ENCODE measurements at places on chromosomes 1 and 21.

DNA sequence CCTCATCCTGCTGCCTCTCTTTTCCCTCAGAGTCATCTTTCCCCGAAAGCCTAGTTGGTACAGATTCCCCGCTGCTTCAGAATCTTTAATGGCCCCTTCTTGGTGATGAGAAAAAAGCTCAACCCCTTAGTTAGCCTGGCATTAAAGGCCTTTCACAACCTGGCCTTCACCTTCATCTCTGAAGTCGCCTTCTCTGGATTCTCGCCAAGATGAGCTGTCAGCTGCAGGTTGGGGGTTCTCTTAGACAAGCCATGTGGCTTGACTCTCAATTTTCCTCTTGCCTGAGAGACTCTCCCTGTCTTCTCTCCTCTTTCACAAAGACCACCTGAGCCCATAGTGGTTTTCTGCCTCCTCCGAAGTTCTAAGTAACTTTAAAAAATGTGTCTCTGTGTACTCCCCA lies 15.5 kb upstream of the DISC1 start:
- DNase-seq, result no peak

DNA sequence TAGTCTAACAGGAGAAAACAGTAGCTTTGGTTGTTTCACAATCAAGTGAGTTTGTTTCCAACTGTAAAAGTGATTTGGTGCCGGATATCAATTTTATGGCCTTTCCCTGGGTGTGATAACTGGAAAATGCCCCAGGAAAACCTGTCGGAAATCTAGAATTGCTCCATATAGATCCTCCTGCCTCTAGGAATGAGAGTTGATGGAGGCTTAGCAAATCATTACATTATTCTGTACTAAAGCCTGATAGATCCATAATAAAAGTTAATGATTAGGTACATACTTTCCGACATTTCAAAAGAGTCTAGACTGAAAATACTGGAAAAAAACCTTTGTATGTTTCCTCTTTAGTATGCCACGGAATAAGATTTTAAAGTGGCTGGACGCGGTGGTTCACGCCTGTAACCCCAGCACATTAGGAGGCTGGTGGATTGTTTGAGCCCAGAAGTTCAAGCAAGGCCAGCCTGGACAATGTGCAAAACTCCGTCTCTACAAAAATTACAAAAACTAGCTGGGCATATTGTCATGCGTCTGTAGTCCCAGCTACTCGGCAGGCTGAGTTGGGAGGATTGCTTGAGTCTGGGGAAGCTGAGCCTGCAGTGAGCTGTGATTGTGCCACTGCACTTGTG lies 70.0 kb upstream of the SLC45A1 start:
- no peak for DNase-seq

GRCh38 chr1:221611656-221612046 lies 130.2 kb downstream of the DUSP10 start:
- DNase-seq, result no peak

DNA sequence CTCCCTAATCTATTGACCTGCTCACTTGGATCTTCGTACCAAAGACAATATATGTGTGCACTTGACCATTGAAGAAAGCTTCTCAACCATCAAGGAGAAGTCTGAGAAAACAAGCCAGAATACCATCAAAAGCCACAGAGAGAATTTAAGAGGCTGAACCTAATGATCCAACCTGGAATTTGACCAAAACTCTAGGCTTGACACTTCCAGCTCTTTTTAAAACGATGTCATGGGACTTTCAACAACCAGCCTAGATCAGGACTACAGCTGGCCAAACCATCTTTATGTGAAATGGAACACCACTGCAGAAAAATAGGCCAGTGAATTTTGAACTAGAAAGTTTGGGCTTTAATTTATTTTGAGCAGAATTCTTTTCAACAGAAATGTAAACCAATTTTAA lies 444.4 kb downstream of the LTN1 start:
- DNase-seq, result no peak

- DNase-seq, result no peak
These were observed 5.4 kb upstream of the RPS6KA1 start for GRCh38 chr1:26524181-26524580.

DNA sequence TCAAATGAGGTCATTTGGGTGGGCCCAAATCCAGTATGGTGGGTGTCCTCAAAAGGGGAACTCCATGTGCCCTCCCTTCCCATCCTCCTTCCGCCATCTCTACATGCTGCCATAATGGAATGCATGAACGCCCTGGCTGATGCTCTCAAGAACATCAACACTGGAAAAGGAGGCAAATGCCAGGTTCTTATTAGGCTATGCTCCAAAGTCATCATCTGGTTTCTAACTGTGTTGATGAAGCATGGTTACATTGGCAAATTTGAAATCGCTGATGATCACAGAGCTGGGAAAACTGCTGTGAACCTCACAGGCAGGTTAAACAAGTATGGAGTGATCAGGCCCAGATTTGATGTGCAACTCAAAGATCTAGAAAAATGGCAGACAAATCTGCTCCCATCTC lies 16.6 kb upstream of the TRIM45 start:
- no peak for DNase-seq

- DNase-seq, result no peak
These were observed 84.9 kb downstream of the PTPN14 start for GRCh38 chr1:214466403-214467077.

DNA sequence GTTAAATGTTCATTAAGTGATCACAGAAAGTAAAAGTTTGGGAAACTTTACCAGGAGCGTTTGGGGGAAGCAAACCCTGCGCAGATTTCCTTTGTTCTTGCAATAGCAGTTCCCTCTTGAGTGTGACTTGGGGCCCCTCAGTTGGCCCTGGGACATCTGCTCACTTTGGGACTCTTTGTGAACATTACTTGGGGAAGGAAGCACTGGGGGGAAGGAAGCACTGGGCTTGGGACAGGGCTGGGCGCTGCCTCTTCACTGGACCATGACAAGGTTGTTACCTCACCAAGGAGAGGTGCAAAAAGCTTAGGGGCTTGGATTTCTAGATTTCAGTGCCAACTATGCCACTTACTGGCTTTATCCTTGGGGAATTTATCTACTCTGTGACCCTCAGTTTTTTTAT lies 63.5 kb downstream of the ETS2 start:
- DNase-seq, result no peak

GRCh38 chr21:45869121-45870007 lies 112.2 kb upstream of the COL6A1 start:
- no peak for DNase-seq

DNA sequence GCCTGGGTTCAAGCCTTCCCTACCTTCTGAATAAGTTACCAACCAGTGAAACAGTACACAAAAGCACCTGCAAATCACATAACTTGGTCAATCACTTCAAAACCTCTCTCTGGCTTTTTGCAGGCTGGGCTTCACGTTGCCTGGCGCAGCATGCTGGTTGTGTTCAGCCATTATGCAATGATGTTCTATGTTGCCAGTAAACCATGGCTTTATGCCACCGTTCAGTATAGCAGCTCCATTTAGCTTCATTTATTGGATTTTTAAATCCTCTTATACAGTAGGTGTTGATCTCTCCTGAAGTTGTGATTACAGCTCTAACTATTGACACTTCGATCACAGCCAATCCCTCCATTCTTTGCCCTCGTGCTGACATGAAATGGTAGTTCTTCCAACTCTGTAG lies 233.6 kb upstream of the PTBP2 start:
- DNase-seq, result no peak

GRCh38 chr1:220921498-220921897 lies 42.3 kb downstream of the HLX start:
- no peak for DNase-seq

DNA sequence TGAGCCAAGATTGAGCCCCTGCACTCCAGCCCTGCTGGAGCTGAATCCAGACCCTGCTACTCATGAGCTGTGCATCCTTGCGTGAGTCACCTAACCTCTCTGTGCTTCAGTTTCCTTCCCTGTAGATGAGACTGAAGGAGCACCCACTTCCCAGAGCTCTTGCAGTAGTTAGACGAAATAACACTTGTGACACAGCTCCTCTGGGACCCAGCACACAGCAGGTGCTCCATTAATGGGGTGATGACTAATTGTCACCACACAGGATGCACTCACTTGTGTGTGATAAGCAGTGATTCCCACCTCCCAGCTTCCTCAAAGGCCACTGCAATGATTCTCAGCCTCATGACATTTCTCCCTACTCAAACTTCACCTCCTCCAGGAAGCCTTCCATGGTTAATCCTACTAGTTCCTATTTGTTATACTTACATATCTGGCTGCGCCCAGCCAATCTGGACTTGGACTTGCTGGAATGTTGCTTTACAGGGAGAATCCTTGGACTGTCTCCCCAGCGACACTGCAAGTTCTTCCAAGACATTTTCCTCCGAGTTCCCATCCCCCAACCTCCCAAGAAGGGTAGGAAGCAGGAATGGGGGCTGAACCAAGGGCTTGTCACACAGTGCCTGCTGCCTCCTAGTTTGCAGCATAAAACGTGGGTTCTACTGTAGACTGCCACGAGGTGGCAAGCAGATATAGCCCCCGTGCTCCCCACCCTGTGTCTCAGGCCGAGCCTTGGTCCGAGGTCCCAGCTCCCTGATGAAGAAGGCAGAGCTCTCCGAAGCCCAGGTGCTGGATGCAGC lies 17.2 kb downstream of the DRAXIN start:
- DNase-seq, result no peak

DNA sequence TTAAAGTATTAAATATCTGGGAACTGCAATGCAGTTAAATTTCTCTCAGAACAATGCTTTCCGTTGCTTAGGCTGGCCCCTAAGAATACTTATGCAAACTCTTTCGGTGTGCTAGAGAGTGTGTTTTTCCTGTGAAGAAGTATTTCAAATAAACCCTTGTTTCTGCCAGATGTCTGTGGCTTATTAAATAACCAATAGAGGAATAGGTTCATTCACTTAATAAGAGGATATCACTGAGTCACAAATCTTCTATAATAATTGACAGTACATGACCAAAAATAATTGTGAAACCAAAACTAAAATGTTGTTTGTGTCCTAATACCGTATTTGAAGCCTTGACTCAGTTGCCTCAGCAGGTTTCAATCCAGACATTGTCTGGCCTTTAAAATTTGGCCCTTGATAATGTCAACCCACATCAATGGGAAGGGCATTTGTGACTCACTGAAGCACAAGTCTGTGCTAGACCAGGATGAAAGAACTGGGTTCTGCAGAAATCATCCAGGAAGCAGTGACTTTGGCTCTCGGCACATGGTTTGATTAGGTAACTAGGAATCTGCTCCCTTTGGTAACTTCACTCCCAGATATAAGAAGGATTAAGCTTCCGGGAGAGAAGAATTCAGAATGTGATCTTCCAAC lies 104.2 kb upstream of the BARHL2 start:
- no peak for DNase-seq

DNA sequence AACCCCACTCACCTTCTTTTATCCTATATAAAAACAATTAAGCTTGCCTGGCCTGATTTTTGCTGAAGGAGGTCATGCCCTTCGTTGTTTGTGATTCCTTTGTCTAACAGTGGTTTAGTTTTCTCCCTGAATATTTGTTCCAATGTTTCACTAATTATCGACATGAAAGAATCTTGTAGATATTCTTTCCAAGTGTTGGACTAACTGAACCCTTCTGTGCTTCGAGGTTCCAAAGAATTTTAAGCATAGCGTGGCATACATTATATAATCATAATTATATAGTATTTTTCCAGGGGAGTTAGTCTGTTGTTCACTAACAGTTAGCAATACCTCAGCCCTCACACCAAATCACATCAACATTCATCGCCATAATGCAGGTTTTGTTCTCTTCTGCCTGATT lies 418.9 kb upstream of the ADGRL2 start:
- no peak for DNase-seq

DNA sequence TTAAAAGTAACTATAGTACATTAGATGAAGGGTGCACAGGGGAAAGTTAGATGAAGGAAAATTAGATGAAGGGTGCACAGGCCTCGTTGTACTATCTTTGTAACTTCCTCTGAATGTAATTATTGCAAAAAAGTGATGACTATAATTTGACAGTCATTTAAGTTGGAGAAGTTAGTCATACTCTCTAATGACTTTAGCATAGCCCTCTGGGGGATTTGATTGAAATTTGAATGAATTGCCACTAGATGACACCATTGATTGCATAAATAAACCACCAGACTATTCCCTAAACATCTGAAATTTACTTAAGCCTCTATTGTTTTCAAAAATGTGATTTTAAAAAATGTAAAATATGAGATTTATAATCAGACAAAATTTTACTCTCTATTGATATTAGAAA lies 102.6 kb downstream of the TPR start:
- no peak for DNase-seq

DNA sequence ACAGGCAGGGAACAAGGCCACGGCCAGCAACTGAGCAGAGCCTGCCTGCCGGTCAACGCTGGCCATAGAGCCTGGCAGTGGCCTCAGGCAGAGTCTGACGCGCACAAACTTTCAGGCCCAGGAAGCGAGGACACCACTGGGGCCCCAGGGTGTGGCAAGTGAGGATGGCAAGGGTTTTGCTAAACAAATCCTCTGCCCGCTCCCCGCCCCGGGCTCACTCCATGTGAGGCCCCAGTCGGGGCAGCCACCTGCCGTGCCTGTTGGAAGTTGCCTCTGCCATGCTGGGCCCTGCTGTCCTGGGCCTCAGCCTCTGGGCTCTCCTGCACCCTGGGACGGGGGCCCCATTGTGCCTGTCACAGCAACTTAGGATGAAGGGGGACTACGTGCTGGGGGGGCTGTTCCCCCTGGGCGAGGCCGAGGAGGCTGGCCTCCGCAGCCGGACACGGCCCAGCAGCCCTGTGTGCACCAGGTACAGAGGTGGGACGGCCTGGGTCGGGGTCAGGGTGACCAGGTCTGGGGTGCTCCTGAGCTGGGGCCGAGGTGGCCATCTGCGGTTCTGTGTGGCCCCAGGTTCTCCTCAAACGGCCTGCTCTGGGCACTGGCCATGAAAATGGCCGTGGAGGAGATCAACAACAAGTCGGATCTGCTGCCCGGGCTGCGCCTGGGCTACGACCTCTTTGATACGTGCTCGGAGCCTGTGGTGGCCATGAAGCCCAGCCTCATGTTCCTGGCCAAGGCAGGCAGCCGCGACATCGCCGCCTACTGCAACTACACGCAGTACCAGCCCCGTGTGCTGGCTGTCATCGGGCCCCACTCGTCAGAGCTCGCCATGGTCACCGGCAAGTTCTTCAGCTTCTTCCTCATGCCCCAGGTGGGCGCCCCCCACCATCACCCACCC lies at the start of gene TAS1R3:
Gene TAS1R3, plus strand, starts transcription at position 213 of the 898 bp plus-strand sequence. Its CDS starts 66 bp downstream, at position 279.
- no peak for DNase-seq

DNA sequence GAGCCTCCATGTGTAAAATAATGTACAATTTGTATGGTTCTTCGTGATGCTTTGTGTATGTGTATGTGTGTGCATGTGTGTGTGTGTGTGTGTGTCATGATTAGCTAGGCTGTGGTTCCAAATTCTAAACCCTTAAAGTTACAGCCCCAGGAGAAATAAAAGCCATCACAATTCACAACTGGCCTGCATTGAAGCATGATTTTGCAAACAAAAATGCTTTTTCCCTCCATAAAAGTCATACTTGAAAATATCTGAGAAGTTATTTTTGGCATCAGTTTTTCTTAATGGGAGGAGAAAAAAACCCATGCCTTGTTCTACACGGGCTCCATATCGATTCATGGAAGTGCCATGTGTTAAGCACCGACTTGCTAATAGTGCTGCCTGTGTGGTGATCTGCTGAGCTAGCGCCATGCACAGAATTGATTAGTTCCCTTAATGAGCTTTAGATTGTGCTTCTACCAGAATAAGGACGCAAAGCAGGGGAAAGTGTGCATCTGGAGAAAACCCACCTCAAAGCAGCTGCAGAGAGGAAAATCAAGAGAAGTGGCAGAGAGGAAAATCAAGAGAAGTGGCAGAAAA lies 207.3 kb downstream of the DSCAM start:
- no peak for DNase-seq

- DNase-seq, result no peak
These were observed 31.7 kb downstream of the GALNT2 start for GRCh38 chr1:230098723-230099122.

GRCh38 chr1:58156831-58157230 lies 389.7 kb downstream of the OMA1 start:
- no peak for DNase-seq

Data from heart left ventricle (tissue), 16 donors.